Astrocyte (in vitro differentiated cells and primary cell): ENCODE measurements at places on chromosomes 2 and 18. TPM values are rescaled to one million over a fixed set of nuclear protein-coding genes. Genes with fewer than 3 reads are reported as not detected.

The BOD1L2 gene
- not detected in 2 replicates for total RNA-seq

The BOK gene
- total RNA-seq: 64.2 and 64.9 TPM in 2 replicates

The ST6GAL2 gene
- 59.8 and 120 TPM in 2 replicates for total RNA-seq

The SRD5A2 gene
- not detected in 2 replicates for total RNA-seq

DNA sequence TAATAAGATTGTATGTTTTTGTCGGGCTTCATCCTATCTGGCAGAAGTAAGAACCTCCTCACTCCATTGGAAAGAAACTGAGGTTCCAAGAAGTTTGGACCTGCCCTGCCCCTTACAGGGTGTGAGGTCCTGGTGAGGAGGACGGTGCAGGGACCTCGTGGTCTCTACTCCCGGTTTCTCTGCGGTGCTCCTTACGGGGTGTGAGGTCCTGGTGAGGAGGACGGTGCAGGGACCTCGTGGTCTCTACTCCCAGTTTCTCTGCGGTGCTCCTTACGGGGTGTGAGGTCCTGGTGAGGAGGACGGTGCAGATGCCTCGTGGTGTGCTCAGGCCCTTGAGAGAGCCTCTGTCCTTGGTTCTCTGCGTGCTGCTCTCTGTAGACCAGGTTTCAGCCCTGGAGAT, 5.2 kb downstream of the CTDP1 start:
- no peak for DNase-seq

DNA sequence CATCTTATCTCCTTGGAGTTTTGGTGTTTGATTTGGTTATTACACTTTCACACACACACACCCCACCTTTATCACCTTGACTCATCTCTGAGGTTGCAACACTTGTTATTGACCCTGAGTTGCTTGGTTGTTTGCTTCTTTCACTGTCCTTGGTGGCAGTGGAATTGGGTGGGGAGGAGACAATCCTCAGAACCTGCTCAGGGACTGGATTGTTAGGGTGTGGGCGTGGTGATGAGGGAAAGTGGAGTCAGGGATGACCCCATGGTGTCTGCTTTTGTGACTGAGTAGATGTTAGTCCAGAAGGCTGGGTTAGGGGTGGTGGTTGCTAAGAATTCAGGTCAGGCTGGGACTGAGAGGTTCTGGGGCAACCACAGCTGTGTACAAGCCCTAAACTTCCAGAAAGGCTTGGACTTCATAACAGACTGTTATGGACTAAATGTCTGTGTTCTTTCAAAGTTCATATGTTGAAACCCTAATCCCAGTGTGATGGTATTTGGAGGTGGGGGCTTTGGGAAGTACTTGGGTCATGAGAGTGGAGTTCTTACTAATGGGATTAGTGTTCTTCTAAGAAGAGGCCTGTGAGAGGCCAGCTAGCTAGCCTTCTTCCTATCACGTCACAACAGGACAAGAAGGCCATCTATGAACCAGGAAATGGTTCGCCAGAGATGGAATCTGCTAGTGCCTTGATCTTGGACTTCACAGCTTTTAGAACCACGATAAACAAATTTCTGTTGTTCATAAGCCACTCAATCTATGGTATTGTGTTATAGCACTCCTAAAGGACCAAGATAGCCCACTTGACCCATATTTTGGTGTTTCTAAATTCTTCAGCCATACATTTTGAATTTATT, 3.4 kb upstream of the DIS3L2 start:
- no peak for DNase-seq

DNA sequence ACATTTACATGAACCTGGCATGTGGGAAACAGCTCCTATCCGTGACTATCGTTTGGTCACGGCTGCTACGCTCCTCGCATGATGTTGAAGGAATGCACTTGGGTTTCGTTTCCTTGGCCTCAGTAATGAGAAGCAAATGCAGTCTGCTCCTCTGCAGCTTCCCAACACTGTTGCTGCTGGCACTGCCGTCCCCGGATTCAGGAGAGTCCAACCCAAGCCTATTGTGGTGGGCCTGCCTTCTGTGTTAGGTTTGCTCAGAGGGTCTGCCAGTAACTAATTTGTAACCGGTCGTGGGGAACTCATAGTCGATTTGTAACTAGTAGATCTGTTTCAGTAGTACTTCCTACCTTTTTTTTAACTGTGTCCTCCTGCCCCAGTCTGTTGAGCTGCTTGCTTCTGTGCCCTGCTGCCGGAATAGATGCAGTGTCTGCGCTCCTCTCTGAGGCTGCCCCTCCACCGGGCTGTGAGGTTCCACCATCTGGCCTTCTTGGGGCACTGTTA, 58.4 kb downstream of the WDSUB1 start:
- peak; percentile 12 for DNase-seq

GRCh38 chr18:23958036-23958435, 56.5 kb upstream of the TTC39C start:
- peak; percentile 34 for DNase-seq

GRCh38 chr2:217685255-217685605, 317.6 kb downstream of the TNS1 start:
- DNase-seq: peak; percentile 78

GRCh38 chr18:76426737-76427305, 68.2 kb downstream of the ZNF516 start:
- DNase-seq: no peak

- peak; percentile 87 for DNase-seq
Measured at GRCh38 chr18:79361766-79362522, 33.8 kb upstream of the NFATC1 start.

- no peak for DNase-seq
Measured at GRCh38 chr2:176003958-176004357, 1.9 kb upstream of the LNPK start.

- DNase-seq: no peak
Measured at GRCh38 chr2:81247648-81248047, 943.1 kb upstream of the LRRTM1 start.

DNA sequence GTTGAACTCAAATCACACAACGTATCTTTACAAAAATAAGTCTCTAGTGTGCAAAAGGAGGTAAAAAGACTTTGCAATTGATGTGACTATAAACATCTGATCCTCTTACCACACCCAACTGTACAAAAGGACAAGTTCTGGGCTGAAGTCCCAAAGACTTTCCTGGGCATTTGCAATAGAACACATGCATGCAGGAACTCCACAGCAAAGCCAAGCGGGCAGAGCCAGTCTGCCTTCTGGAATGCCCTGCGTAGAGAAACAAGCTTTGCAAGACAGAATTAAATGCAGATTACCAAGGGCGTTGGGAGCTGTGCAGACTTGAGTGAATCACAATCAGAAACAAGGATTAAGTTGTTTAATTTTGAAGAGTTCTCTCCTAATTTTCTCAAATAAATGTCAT, 208.4 kb upstream of the ZNF521 start:
- no peak for DNase-seq

- DNase-seq: peak; percentile 96
Measured at GRCh38 chr2:54065411-54065810, 50.0 kb upstream of the ACYP2 start.

DNA sequence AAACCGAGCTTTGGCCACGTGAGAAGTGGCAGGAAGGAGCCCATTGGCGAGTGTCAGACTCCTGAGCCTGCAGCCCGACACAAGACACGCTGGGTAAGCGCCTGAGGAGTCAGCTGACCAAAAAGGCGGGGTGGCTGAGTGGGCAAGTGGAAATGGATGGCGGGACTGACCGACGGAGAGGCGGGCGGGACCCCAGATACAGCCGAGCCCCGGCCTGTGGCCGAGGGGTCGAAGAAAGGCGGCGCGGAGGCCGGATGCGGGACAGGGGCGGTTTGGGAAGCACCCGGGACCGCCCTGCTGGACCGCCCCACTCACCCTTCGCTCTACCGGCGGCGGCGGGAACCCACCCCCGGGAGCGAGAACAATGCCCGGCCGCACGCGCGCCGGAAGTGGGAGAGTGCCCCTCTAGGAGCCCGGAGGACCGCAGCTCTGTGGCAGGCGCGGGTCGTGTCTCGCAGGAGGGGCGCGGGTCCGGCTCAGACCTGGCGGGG, 22.8 kb downstream of the ZSCAN30 start:
- DNase-seq: peak; percentile 56

DNA sequence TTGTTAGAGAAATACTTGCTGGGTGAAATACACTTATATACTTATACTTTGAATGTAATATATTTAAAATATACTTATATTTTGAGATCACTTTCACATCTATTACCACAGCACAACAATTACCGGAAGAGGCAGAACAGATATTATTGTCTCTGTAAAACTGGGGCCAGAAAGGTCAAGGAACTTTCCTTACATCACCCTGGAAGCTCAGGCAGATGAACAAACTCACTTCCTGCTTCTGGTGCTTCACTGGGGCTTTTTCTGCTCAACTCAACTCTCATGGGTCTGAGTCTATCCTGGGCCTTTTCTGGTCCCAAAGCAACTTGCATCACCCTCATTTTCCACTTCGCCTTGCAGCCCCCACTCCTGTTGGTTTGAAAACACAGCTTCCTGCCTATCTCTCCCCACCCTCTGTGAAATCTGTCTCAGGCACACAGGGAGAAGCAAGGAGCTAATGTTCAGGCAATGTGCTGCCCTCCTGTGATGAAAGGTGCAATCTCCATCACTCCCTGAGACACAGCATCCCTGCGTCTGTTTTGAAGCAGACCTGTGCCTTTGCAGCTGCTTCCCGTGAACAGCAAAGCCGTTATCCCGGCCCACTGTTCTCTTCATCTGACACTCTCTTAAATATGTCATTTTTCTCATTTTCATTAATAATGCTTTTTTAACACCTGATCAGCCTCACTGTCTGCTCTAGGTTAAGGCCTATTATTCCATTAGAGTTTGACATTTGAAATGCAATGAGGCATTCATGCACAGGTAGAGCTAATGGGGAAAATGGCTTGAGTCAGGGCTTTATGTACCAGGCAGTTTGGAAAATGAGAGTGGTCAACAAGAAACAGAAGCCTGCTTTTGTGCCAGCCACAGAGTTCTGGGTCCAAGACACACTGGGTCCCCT, 251.9 kb upstream of the CHAC2 start:
- DNase-seq: no peak

- DNase-seq: no peak
Measured at GRCh38 chr2:142714600-142714999, 162.9 kb upstream of the KYNU start.

DNA sequence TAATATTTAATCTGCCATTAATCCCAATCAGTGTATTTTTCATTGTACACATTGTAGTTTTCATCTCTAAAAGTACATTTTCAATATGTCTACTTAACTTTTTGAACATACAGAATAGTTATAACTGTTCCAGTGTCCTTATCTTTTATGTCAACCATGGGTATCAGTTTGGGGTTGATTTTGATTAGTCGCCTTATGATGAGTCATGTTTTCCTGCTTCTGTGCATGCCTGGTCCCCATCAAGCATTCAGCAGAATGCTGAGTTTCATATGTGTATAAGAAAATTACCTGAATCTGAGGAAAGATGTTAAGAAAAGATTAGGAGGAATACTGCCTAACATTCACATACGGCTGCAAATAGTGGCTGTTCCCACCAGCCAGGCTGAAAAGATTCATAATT, 17.7 kb downstream of the SPDYA start:
- DNase-seq: peak; percentile 42

- DNase-seq: no peak
Measured at GRCh38 chr2:127080938-127081755, 25.8 kb downstream of the BIN1 start.

- no peak for DNase-seq
Measured at GRCh38 chr18:58194028-58194427, 150.0 kb downstream of the NEDD4L start.

DNA sequence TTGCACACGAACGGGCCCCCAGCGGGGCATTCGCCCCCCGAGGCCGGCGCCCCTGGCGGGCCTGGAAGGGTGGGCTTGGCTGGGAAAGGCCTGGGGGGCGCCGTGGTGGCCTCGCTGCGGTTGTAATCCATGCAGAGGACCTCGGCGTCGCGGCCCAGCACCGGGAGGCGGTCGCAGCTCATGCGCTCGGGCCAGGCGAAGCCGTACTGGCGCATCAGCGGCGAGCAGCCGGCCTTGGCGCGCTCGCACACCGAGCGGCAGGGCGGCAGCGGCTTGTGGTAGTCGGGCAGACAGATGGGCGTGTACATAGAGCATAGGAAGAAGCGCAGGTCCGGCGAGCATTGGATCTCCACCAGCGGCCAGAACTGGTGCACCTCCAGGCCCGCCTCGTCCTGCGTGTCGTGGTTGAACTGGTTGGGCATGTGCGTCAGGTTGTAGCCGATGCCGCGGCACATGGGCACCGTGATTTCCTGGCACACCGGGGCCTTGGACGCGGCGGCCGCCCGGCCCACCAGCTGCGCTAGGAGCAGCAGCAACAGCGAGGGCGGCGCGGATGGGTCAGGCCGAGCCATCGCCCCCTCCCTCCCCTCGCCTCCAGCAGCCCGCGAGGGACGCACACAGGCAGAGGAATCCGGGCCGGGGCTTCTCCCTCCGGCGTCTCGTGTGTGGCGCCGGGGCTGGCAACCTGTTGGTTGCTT, 1.4 kb downstream of the FZD5 start:
- peak; percentile 27 for DNase-seq
